Fibroblast of skin of abdomen (primary cell): ENCODE measurements at places on chromosomes 1 and 21.

DNA sequence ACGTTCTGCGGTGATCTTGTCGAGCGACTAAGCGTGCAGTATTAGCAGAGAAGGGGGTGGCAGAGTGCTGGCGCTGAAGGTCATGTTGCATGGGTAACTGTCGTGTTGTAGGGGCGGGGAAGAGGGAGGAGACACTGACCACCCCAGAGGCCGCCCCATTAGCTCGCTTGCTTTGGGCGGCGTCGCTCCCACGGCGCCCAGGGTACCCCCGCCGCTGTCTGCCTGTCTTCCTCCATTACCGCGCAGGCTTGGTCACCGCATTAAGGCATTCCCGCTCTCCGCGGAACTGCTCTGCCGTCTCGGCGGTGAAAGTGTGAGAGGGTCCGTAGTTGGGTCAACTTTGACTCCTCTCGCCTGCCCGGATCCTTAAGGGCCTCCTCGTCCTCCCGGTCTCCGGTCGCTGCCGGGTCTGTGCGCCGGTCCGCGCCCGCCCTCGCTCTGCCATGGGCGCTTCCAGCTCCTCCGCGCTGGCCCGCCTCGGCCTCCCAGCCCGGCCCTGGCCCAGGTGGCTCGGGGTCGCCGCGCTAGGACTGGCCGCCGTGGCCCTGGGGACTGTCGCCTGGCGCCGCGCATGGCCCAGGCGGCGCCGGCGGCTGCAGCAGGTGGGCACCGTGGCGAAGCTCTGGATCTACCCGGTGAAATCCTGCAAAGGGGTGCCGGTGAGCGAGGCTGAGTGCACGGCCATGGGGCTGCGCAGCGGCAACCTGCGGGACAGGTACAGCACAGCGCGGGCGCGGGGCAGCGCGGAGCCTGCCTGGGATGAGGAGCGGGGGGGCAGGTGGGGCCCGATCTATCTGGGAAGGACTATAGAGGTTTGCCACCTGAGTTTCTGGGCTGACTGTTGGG is at the start of gene MTARC2:
TSS of gene MTARC2 (plus strand) at position 234 of the 846 bp plus-strand sequence. CDS start at position 444, 210 bp downstream.
- DNase-seq = peak; percentile 55

GRCh38 chr1:3323021-3323795 is 131.3 kb upstream of the ARHGEF16 start:
- no peak for DNase-seq

DNA sequence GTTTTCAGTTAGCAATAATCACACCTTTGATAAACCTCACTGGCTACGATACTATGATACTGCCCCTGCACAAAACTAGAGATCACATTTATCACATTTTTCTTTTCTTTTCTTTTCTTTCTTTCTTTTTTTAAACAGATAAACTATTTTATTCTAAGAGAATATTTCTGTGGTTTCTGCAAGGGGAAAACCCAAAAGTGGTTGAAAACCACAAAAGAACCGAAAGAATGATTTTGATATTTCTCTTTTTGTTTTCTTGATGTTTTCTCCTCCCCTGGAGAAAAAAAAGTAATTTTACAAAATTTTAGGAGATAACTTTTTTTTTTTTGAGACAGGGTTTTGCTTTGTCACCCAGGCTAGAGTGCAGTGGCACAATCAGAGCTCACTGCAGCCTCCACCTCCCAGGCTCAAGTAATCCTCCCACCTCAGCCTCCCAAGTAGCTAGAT is 18.4 kb upstream of the FRRS1 start:
- DNase-seq = no peak

GRCh38 chr1:61012341-61012761 is 70.0 kb upstream of the NFIA start:
- no peak for DNase-seq

GRCh38 chr1:244077473-244078220 is 26.6 kb downstream of the ZBTB18 start:
- DNase-seq = no peak

DNA sequence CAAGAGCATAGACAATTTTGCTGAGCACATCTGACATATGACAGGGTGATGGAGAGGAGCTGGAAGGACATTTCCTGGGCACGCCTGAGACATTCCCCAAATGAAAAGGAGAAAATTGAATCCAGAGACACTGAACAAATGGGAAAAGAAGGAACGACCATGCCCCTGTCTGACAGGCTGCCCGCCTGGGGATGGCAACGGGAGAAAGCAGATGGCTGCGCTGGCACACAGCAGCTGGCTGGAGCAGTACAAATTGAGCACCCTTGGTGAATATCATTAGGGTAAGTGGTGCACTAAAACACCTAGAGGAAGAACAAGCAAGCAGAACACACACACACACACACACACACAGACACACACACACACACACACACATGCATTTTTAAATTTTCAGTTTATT is 174.3 kb upstream of the DUSP10 start:
- DNase-seq = no peak

DNA sequence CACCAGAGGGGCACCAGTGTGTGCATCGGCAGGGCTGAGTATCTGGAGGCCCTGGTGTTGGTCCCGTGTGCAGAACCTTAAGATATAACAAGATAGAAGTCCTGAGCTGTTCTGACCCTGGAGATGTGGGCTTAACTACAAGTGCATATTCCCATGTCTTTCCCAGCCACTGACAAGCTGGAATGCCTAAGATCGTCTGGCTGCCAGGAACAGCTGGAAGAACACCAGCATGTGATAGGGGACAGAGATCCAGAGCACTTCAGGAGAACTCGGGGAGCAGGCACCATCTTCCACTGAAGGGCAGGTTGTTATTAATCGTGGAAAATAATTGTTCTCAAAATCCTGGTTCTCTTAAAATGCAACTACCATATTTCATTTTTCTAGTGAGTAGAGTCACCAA is 419.9 kb upstream of the RUNX1 start:
- DNase-seq = no peak

- peak; percentile 65 for DNase-seq
Observed at GRCh38 chr1:19563324-19564097, 78.2 kb upstream of the CAPZB start.

GRCh38 chr1:74654708-74655107 is 18.9 kb downstream of the ERICH3 start:
- no peak for DNase-seq

- no peak for DNase-seq
Observed at GRCh38 chr1:228650141-228650540, 85.1 kb upstream of the RHOU start.

GRCh38 chr1:166193057-166193698 is 26.4 kb upstream of the FAM78B start:
- DNase-seq = no peak

- DNase-seq = no peak
Observed at GRCh38 chr21:35543746-35544145, 494.6 kb upstream of the RUNX1 start.

GRCh38 chr1:180585994-180586359 is 27.2 kb downstream of the OVAAL start:
- no peak for DNase-seq
